ENCODE measurements at places on chromosomes 12 and 14.

- no peak for DNase-seq
Measured at GRCh38 chr14:92613008-92613658, 99.6 kb downstream of the RIN3 start.

DNA sequence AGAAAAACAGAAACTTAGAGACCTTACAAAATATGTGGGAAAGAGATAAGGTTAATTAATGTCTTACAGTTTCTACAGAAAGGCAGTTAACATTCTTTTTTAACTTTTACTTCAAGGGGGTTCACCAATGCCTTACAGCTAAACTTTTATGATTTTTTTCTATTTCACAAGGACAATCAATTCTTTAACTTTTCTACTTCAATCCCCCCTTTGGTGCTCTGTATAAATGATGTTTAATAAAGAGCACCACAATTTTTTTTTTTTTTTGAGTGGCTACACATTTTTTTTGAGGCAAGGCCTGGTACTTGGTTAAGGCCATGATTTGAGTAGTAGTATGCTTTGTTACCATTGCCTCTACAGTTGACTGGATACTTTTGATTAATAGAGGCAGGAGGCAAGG lies 279.6 kb downstream of the PRKD1 start:
- no peak for DNase-seq

- no peak for DNase-seq
Measured at GRCh38 chr14:61698206-61698980, 3.1 kb downstream of the HIF1A start.

GRCh38 chr12:29343022-29343799 lies 37.8 kb downstream of the ERGIC2 start:
- DNase-seq = no peak

GRCh38 chr14:93008381-93008780 lies 85.4 kb downstream of the CHGA start:
- no peak for DNase-seq

DNA sequence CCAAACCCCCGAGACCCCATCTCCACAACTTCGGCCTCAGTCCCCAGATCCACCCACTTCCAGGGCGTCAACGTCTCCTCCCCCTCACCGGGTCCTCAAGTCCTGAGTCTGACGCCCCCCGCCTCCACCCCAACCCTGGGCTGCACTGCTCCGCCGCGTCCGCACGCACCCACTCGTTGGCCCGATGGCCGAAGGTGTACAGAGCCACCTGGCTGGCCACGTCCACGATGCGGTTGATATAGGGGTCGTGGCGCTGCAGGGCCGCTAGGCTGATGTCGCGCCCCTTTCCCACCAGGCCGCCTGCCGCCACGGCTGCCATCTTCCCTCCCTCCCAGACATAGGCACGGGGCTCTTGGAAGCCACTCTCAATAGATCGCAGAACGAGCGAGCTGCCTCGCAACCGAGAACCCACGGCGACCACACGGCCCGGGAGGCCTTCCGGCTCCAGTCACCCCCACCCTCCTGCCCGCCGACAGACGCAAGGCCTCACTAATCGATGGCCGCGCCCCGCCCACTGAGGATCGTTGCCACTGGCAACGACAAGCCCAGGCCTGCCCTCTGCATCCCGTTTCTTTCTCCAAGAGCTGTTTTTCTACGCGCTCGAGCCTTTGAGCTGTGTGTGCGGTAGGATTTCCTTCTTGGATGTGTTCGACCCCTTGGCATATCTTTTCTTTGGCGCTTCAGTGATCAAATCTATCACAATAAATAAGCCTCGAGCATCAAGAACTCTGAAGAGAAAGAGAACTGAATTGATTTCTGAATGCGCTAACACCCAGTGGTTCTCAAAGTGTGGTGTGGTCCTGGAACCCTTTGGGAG lies at the start of gene DCP1B:
DCP1B (minus strand) TSS at position 345 of the 817 bp plus-strand sequence; CDS start at position 319, 26 bp downstream.
- peak; percentile 97 for DNase-seq

GRCh38 chr12:57489157-57489641 lies 1.3 kb downstream of the MARS1 start:
- no peak for DNase-seq

GRCh38 chr14:35557221-35557747 lies 23.3 kb downstream of the INSM2 start:
- DNase-seq = no peak

- DNase-seq = no peak
Measured at GRCh38 chr12:26255893-26256645, 60.7 kb downstream of the SSPN start.

DNA sequence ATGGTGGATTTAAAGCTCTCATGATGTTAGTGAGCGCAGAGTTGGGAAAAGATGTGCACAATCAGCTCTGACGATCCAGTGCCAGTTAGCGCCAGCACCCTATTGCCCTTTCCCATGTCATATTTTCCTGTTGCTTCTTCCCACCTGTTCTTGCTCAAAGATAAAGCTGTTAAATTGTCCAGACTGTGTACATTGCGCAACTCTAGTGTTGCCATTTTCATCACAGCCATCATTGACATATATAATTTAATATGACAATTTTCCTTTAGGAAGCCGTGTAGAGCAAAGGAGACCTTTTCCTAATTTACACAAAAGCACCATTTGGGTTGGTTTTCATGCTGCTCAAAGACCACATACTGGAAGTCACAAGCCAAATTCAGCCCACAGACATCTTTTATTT lies 5.7 kb upstream of the C12orf42 start:
- DNase-seq = no peak

DNA sequence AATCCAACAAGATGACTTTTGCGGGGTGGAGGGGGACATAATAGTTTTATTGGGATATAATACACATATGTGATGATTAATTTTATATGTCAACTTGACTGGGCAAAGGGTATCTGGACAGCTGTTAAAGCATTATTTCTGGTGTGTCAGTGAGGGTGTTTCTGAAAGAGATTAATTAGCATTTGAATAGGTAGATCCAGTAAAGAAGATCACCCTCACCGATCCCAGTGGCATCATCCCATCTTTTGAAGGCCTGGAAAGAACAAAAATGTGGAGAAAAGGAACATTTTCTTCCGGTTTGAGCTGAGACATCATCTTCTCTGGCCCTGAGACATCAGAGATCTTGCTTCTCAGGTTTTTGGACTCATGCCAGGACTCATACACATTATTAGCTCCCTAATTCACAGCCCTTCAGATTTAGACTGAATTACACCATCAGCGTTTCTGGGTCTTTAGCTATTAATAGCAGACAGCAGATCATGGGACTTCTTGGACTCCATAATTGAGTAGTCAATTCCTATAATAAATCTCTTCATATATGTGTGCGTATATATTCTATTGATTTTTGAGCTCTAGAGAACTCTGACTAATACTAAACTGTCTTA lies 283.6 kb downstream of the PCNX1 start:
- no peak for DNase-seq

DNA sequence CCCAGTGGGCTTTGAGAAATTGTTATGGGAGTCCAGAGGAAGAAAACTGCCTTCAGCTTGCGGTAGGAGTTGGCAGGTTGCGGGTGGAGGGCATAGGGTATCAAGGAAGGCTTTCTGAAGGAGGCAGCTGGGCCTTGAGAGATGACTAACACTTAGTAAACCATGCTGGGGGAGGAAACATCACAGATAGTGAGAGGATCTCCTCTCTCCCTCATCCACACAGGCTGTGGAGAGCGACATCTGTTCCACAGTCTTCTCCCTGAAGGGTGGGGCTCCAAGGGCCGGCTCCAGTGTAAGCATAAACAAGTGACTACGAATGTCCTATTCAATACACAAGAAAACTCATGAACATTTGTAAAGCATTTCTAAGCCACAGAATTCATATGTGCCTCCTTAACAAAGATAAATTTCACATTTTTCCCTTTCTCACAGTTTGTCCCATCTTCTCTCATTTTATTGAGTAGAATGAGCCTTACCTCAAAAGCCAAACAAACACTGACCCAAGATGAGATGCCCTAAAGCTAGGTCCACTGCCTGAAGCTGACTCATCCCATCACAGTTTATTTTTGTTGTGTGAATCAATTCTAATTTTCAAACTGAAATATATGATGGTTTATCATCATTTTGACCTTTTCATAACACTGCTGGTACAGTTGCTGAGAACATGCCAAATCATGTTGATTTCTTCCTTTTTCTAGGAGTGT lies 227.9 kb downstream of the SLC25A21 start:
- DNase-seq = no peak

GRCh38 chr14:63496837-63497400 lies 46.3 kb downstream of the PPP2R5E start:
- DNase-seq = no peak

- DNase-seq = no peak
Measured at GRCh38 chr12:11564984-11565651, 84.4 kb upstream of the ETV6 start.

DNA sequence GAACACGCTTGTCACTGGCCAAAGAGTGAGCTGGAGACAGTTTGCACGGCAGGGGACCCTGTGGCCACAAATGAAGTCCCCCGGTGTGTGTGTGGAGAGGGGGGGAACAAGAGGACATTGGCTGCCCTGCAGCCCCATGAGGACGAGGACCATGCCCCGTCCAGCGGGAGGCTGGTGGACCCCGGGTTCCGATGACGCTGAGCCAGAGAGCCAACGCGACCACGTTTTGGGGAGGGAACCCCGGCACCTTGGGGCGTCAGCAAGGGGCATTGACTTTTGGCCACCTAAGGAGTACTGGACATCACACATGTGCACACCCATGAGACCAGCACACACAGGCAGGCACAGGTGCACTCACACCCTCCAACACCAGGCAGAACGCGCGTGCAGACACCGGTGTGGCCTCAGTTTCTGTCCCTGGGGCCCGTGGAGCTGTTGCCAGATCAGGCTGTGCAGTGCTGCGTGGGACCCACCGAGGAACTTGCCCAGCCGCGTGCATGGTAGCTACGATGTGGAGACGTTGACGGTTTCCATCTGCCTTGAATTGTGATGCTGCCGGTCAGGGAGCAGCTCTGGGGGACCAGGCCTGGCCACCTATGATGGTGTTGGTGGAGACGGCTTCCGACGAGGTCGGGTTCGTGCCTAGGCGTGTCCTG lies 26.5 kb downstream of the NOC4L start:
- DNase-seq = no peak

DNA sequence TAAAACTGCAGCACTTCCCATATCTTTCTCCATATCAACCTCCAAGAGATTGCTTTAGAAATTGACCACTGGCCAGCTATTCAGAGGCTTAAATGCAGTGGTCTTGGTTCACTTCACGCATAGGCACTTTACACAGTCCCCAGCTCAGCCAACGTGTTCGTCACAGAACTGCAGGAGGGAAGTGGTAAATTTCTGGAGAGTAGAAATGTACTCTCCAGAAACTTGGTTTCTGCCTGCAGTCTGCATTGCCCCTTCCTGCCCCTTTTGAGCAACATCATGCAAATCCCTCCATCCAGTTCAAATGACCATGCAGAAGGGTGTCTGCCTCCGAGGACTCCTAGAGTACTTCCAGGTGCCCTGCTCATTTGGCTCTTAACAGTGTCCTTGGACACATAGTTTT lies 42.7 kb upstream of the NEDD1 start:
- no peak for DNase-seq

DNA sequence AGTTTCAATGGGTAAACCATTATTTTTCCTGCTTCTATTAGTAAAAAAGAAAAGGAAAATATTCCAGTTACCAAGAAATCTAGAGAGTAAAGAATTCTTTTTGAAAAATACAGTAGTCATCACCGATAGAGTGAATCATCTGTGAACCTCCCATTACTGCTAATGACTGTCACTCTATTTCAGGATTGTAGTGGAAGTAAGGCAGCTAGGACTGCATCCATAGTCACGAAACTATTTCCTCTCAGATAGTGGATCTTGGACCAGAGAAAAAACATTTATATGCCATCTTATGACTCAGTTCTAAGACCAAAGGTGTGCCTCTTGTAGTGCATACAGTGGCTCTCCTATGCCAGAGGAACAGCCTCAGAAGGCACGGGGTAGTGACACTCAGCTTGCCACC lies 173.9 kb upstream of the PLEKHA5 start:
- no peak for DNase-seq

- DNase-seq = no peak
Measured at GRCh38 chr12:123807670-123808069, 45.6 kb downstream of the DNAH10 start.

GRCh38 chr14:59321626-59321949 lies 133.1 kb downstream of the DAAM1 start:
- DNase-seq = no peak

DNA sequence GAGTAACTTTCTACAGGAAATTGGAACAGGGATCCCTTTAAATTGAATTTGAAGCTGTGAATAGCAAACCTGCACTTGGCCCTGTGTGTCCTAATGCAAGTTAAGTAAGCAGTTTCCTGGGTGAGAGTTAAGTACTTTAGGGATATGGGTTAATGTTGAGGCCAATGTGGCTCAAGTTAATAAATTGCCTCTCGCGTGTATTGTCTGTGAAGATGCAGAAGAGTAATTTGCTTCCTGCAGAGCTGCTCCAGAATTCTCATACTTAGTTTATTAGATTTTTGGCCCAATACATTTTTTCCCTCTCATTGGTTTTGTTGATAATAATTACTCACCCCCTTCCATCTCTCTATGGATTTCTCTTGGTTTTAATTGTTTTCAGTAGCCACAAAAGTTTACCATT lies 86.5 kb downstream of the SLC25A47 start:
- no peak for DNase-seq

GRCh38 chr12:45561488-45561887 lies 168.0 kb upstream of the ARID2 start:
- no peak for DNase-seq

DNA sequence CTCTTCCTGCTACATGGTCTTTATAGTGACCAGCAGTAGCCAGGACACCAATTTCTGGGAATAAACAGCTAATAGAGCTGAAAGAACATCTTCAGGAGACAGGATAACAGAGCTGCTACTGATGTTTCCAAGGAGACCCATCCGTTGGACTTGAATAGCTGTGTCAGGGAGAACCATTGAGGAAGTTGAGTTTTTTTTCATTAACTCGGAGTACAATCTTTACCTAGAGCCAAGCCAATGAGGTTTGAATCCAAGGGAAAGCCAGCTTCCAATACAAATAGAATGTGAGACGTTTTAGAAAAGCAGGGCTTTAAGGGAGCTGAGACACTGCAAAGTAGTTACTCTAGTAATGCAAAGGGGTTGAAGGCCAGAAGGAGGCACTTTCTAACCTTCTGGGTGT lies 136.1 kb upstream of the FRMD6 start:
- DNase-seq = no peak

GRCh38 chr14:103313704-103314103 lies 20.3 kb upstream of the EIF5 start:
- no peak for DNase-seq

GRCh38 chr12:122308811-122309210 lies 42.5 kb upstream of the VPS33A start:
- no peak for DNase-seq

- DNase-seq = no peak
Measured at GRCh38 chr12:1917172-1918070, 1.0 kb downstream of the CACNA2D4 start.

DNA sequence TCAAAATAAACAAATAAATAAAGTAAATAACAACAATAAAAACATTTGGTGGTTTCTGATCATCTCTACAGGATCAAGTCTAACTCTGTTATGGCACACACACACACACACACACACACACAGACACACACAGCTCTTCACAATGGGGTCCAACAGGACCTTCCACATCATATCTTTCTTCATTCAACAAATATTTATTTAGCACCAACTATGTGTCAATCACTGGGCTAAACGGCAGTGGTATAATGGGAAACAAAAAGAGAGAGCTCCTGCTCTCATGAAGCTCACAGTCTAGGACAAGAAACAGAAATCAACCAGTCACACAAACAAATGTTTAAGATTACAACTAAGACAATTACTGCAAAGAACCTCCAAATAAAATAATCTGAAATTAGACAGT lies 9.3 kb downstream of the PPP1R13B start:
- DNase-seq = no peak

- no peak for DNase-seq
Measured at GRCh38 chr12:98740751-98741150, 95.7 kb downstream of the APAF1 start.
